Activated naive CD4-positive, alpha-beta T cell (primary cell): ENCODE measurements at places on chromosomes 2 and 18.

GRCh38 chr18:23519734-23520133 lies 16.4 kb downstream of the RMC1 start:
- DNase-seq = no peak

GRCh38 chr2:12856934-12857601 lies 140.3 kb downstream of the TRIB2 start:
- DNase-seq = no peak

DNA sequence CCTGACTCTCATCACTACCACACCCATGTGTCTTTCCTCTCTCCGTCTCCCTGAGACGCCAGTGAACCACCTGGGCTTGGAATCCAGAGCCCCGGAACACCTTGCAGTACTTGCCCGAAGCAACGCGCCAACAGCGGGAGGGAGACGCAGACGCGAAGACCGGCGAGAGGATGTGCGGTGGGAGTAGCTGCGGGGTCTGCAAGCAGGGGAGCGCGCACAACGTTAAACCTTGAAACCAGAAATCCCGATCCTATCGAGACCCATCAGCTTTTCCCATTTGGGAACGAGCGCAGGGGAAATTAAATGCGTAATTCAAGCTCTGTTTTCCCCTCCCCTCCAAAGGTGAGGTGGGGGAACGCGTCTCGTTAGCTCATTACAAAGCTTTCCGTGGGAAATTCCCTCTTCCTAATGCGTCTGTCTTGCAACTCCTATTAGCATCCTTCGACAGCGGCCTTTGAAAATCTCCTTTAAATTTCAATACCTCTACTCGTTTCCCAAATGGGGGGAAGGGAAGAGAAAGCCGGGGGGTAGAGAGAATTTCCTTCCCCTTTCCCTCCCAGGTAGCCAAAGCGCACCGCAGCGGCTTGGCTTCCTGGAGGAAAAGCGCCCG lies 421 bp upstream of the CNTNAP5 start:
- DNase-seq = no peak

DNA sequence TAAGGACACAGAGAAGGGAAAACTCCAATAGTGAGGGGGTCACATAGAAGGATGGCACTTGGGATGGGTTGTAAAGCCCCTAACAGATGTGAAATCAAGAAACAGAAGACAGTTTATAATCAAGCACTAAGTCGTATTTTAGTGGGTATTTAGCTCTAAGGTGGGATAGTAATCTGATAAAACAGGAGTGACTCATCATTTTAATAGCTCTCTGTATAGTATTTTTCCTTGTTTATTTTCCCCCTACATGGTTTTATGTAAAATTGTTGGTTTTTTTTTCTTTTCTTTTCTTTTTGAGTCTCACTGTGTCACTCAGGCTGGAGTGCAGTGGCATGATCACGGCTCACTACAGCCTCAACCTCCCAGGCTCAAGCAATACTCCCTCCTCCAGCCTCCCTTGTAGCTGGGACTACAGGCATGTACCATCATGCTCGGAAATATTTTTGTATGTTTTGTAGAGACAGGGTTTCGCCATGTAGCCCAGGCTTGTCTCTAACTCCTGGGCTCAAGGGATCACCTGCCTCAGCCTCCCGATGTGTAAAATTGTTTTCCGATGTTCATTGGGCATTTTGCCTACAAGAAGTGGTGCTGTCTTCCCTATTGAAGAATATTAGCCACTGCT lies 142.6 kb upstream of the SERPINE2 start:
- no peak for DNase-seq
